ENCODE measurements at places on chromosomes 4 and X.
A peak's percentile ranks its signal among the peaks of the same experiment; 100 is the strongest.

DNA sequence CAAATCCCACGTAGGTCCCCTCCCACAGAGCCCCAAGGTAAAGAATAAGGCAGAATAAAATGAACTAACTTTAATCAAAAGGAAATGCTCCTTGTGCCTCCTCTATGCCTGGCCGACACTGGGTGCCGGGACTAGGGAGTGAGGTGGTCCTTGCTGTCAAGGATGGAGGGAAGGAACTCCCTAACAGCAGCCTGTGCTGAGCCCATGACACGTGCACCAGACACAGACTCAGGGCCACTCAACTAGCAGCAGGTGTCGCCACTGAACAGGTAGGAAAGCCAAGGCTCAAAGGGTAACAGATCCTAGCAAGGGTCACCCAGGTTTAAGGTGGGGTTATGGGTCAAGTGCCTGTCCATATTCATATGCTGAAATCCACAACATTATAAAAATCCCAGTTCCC is 29.2 kb downstream of the MSX1 start:
- DNase-seq = no peak

DNA sequence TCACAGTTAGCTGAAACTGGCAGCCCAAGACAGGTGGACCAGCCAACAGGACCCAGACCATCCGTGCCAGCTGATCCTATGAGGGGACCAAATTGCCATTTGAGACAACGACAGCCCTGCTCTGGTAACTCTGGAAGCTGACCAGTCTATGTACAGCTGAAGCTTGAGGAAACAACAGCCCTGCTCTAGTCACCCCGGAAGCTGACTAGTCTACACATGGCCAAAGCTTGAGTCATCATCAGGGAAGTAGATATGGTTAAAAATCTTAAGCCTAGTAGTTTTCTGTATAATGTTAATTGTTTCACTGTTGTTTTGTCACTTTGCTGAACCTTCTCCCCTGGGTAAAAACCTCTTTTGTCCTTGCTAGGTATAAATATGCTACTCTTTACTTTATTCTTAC is 905.4 kb upstream of the NDST4 start:
- DNase-seq = no peak

DNA sequence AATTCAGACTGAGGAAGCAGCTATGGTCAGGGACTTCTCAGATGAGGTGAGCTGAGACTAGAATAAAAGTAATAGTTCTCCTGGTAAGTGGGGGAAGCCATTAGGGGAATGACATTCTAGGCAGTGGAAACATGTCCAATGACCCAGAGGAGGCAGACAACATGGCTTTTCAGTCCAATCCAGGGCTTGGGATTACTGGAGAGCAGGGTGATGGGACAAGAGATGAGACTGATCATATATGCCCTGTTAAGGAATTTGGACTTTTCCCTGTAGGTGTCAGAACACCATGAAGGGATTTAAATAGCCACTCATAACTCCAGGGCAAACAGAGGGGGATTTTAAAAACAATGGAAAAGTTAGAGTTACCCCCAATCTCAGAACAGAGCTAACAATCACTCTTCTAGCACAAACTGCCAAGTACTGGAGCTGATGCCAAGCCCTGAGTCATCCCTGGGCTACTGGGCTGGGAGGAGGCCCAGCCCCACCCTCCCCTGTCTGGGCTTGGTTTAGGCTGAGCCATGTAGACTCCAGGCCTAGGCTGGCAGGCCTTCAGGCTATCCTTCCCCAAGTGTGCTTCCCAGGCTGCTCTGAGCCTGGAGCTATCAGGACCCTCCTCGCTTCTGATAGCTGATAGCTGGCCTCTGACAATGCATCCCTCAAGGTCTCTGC is 22.7 kb upstream of the MSN start:
- DNase-seq = peak; percentile 4

GRCh38 chr4:136424052-136424451 is 1108.2 kb downstream of the PCDH18 start:
- no peak for DNase-seq

- DNase-seq = no peak
These were observed 18.4 kb upstream of the SORCS2 start for GRCh38 chr4:7173841-7174449.

DNA sequence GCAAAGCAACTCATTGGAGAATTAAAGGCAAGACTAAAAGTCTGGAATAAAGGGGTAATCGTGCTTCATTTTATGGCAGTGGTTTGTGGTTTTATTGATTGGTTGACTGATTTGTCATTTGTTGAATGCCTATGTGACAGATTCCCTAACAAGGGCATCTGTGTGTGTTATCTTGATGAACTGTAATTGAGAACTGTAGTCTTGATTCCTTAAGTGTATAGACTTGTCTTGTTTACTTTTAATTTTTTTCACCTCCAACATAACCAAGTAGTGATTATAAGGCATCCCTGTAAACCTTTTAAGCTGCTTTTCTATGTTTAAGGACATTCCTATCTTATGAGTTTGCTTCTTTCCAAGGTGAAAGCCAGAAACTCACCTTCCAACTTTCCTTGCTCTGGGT is 216.0 kb upstream of the TAPT1 start:
- no peak for DNase-seq

DNA sequence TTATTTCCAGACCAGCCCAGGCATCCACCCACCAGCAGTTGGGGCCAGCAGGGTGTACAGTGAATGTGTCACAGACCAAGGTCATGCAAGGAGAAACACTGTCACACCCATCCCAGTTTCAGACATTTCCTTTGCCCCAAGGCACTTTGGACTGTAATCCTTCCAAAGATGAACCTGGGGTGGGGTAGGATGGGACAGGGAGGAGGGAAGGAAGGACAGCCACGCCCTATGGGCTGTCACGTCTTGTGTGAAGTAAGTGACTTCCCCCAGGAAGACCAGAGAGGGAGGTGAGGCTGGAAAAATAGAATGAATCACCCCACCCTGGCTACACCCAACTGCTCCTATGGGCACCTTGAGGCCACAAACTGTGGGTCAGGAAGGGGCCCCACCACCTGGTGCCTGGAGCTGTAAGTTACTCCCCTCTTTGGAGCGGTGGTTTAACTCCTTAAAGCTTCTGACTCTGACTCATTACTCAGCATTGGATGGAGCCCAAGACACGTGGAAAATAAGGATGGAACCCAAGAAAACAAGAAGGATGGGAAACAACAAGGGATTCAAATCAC is 349.9 kb upstream of the KLF3 start:
- no peak for DNase-seq

DNA sequence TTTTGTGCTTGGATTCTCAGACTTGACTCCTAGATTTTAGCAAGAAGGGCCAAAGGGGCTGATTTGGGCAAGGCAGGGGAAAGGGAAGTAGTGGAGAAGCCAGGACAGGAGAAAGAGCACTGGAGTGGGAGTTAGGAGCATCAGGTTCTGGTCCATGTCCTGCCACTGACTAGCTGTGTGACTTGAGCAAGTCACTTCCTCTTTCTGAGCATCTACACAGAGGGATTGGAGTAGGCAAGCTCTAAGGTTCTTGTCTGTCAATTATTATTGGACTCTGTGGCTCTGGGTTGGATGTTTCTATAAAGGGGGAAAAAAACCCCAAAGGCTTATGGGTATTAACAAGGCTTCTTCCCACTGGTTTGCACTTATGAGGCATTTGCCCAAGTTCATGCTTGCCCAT is 24.4 kb downstream of the PLAC1 start:
- DNase-seq = no peak

- DNase-seq = no peak
These were observed 167.2 kb upstream of the WDR1 start for GRCh38 chr4:10283761-10284160.

GRCh38 chrX:153944140-153944799 is at the start of gene RENBP:
Gene RENBP (minus strand): TSS chrX:153944643. CDS start chrX:153944610, 33 bp downstream.
- peak; percentile 24 for DNase-seq

GRCh38 chrX:54397113-54397512 is 39.3 kb upstream of the WNK3 start:
- DNase-seq = no peak

DNA sequence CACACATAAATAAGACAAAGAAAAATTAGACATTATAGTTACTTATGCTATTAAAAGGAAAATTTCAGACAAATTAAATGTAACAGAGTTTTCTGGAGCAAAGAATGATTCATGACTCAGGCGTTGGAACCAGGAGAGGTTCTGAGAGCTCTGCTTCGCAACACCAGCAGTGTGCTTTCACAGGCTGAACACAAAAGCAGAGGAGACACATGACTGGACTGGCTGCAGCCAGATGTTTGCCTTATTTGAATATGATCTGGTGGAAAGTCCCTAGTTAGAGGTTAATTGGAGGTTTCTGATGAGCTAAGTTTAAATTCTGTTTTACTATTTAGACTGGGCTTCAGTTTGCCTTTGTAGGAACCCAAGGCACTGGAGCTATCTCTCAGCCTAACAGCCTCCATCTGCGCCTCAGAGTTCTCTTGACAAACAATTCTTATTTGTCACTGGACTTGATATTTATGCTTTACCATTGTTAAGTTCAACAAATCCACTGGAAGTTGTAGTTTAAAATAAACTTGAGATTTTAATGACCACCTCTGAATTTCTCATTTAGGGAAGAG is 16.2 kb downstream of the BOD1L1 start:
- DNase-seq = no peak

- DNase-seq = no peak
These were observed 76.6 kb downstream of the PRKX start for GRCh38 chrX:3636803-3637202.

DNA sequence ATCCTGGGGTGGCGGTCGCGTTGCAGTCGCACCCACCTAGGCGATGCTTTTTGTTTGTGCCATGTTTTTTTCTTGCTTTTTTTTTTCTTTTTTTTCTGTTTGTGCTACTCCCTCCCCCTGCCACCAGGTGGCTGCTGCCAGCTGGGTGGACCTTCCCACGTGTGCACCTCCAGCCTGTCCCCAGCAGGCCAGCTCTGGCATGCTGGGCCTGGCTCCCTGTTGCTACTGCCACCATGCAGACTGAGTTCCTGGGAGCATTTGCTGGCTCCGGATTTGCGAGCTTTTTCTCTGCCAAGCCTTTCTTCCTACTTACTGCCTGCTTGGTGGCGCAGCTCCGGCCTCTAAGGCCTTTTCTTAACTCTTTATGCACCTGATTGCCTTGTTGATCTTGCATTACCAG is 161.2 kb upstream of the WDFY3 start:
- no peak for DNase-seq

GRCh38 chrX:1581132-1581531 is 10.3 kb upstream of the AKAP17A start:
- DNase-seq = peak; percentile 72

GRCh38 chr4:112648263-112649054 is 11.5 kb downstream of the LARP7 start:
- no peak for DNase-seq

DNA sequence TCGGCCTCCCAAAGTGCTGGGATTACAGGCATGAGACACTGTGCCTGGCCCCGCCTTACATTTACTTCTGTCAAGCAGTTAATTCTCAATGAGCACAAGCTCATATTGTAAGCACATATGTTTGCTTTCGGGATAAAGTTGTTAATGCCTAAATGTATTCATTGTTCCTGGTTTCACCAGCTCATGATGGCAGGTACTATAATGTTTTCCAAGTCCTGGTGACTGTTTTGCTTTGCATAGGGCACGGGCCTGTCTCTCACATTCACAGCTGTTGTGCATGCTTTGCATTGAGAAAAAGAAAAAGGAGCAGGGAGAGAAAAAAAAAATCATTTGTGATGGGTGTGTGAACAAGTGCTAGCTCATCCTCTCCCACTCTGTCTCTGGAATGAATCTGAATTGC is 661.2 kb upstream of the TENM3 start:
- DNase-seq = no peak

DNA sequence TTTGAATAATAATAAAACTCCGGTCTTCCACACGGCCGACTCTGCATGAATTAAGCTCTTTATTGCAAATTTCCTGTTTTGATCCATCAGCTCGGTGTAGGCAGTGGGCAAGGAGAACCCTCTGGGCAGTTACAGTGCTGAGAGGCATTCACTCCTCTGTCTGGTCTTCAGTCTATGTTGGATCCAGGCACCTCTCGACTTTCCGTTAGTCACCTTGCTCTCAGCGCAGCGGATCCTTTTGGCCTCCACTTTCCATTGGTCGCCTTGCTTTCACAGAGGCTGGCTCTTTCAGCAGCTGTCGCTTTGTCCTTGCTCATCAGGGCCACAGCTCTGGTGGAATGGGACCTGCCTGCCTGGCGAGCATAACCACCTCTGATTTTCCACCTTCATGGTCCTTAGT is 52.9 kb downstream of the TRMT44 start:
- DNase-seq = no peak

- no peak for DNase-seq
These were observed 65.7 kb downstream of the RBM47 start for GRCh38 chr4:40564004-40564403.

GRCh38 chr4:138875891-138876608 is 139.5 kb upstream of the NOCT start:
- no peak for DNase-seq

All from CD4-positive, alpha-beta T cell treated with Interleukin-4 for 4 hours (primary cell).